ENCODE measurements at places on chromosomes 4 and X.
A peak's percentile ranks its signal among the peaks of the same experiment; 100 is the strongest.

DNA sequence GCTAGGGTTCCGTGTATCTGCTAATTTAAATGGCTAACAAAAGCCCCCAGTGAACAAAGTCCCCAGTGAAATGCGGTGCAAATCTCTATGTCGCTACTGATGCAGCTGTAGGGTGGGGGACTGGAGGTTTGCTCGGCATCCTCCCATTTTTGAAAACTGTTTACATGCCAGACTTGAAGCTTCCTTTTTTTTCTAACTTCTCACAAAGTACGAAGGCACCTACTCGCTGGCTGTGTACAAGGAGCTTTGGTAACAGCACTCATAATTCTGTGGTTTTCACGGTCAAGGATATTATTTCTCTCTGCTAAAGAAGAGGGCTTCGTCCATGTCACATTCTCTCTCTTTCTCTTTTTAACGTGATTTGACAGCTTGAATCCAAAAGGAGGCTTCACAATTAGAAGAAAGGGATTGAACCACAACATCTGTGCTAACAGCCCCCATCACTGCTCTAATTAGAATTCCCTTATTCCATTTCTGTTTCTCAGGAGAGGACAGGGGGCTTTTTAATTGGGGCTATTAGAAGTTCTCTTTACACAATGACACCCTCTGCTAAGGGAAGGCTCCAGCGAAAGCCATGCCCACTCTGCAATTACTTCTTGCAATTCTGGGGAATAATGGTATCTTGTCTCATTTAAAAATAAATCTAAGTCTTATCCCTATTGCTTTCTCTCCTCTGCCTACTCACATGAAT, 46.7 kb downstream of the TMEM156 start:
- DNase-seq: no peak

- DNase-seq: no peak
Measured at GRCh38 chrX:79477691-79478090, 110.6 kb upstream of the ITM2A start.

DNA sequence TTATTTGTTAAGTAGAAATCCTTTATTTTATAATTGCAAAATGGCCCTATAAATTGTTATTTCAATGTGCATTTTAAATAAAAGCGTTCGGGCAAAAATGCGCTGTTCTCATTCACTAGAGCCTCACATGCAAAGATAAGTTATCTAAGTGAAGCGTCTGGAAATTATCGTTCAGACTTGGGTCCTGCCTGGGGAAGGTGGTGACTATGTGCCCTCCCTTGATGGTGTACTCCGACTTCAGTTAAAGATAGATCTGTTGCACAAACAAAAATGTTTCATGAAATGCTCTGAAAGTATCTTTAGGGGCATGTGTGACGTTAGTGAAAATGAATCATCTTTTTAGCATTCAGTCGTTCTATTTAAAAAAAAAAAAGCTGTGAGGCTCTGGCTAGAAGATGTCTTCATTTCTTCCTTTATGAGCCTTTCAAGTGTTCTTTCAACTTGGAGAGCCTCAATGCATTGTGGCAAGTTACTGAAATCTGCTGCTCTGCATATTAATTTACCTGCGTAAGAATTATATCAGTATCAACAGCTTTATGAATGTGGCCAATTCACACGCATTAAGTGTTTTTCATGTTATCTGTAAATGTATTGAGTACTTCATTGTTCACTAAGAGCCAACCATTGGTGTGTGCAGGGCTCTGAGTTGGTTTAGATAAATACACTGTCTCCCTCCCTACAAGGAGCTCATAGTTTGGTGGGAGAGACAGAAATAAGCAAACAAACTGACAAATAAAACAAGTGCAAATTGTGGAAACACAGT, 83.0 kb downstream of the AFF1 start:
- DNase-seq: no peak

- no peak for DNase-seq
Measured at GRCh38 chr4:2722033-2722432, 34.1 kb downstream of the TNIP2 start.

GRCh38 chrX:130296743-130297142, 28.0 kb upstream of the ZNF280C start:
- DNase-seq: no peak

GRCh38 chr4:73839071-73839470, 2.6 kb downstream of the CXCL6 start:
- no peak for DNase-seq

DNA sequence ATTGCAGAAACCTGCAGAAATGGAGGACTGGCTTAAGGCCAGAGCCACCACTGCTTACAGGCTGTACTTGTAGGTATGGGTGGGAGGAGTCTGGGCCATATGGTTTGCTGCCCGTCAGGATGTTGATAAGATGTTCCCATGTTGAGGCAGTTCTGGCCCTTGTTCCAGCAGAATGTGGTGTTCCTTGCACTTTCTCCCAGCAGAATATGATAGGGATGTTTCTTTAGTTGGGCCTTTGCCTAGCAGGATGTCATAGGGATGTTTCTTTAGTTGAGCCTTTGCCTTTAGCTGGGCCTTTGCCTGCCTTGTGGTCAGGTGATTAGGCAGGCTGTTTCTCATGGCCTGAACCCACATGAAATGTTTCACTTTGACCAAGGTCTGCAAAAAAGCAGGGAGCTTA, 139.1 kb upstream of the PAQR3 start:
- DNase-seq: no peak

GRCh38 chr4:147560625-147561024, 56.6 kb upstream of the TMEM184C start:
- no peak for DNase-seq

DNA sequence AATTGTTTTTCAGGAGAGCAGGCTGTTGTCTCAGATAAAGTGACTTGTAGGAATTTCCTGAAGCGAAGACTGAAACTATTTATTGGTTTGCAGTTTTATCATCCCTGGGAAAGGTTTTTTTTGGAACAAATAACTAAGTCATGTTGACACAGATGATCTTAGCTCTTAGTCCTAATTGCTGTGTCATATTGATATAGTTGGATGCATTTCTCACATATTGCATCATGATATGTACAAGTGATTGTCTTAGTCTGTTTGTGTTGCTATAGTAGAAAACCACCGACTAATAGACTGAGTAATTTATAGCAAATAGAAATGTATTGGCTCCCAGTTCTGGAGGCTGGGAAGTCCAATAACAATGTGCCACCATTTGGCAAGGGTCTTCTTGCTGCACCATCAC, 397.5 kb upstream of the PPP1R2C start:
- no peak for DNase-seq

- no peak for DNase-seq
Measured at GRCh38 chrX:147900349-147900748, 11.4 kb upstream of the FMR1 start.

DNA sequence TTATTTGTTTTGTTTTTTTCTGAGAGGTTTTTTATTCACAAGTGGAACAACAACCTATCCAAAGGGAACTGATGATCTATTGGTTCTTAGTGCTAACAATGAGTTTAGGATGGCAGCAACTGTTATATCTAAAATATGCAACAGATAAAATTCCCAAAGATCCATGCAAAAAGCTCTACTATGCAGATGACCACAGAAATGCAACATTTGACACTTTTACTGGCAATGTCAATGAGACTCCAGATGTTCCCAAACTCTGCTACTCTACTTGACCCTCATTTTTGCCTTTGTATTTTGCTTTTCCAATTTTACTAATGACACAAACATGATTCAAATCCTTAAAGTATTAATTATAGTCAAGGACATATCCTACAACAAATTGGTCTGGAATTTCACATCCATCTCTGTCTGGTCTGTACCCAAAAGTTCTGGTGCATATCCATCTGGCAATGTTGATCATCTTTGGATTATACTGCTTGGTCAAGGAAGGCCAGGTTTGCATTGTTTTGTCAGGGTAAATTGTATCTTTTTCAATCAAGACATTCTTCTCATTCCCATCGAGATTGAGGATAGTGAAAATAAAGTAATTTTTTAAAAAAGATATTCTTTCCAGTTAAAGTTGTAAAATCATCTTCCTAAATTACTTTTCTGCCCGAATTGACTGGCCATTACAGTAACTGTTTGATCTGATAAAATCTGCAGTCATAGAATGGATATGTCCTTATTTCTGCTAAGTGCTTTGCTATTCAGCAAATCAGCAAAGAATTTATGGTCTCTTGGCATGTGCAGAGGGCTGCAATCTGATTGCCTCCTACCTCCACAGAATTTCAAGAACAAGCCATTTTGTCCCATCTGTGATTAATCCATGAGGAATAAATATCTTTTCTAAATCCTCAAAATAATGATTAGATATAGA, 73.6 kb downstream of the FGFBP1 start:
- no peak for DNase-seq

- DNase-seq: no peak
Measured at GRCh38 chrX:122119361-122119760, 1064.7 kb upstream of the GRIA3 start.

GRCh38 chrX:13028871-13029636, 15.4 kb downstream of the FAM9C start:
- DNase-seq: no peak

DNA sequence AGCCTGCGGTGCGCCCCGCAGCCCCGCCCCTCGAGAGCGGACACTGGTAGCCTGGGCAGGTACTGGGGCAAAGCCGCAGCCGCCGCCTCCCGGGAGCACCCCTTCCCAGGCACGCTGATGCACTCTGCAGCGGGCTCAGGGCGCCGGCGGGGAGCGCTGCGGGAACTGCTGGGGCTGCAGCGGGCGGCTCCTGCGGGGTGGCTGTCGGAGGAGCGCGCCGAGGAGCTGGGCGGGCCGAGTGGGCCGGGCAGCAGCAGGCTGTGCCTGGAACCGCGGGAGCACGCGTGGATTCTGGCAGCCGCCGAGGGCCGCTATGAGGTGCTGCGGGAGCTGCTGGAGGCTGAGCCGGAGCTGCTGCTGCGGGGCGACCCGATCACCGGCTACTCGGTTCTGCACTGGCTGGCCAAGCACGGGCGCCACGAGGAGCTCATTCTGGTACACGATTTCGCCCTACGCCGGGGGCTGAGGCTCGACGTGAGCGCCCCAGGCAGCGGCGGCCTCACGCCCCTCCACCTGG, 401 bp downstream of the SOWAHD start:
- DNase-seq: no peak

GRCh38 chr4:67465032-67465762, 80.1 kb downstream of the CENPC start:
- DNase-seq: no peak

- DNase-seq: no peak
Measured at GRCh38 chr4:152039023-152039481, 278.2 kb upstream of the GATB start.

GRCh38 chr4:6727081-6727942, 11.3 kb downstream of the BLOC1S4 start:
- DNase-seq: no peak

GRCh38 chr4:163588532-163588931, 94.0 kb downstream of the TMA16 start:
- no peak for DNase-seq

DNA sequence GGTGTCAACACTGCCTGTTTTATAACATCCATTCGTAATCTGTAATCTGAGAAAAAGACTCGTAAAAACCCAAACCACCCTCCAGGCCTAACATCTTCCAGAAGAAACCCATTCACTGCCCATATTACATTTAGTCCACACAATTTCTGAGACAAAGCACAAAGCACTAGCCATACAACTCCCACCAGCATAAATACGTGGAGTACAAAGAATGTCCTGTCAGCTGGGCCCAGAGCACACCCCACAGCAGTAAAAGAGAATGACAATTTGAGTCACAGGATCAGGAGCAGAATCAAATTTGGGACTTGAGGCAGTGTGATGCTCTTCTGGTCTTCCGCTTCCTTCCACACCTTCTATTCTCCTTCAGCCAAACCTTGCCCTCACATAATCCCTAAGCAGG, 6.8 kb downstream of the MECP2 start:
- no peak for DNase-seq

DNA sequence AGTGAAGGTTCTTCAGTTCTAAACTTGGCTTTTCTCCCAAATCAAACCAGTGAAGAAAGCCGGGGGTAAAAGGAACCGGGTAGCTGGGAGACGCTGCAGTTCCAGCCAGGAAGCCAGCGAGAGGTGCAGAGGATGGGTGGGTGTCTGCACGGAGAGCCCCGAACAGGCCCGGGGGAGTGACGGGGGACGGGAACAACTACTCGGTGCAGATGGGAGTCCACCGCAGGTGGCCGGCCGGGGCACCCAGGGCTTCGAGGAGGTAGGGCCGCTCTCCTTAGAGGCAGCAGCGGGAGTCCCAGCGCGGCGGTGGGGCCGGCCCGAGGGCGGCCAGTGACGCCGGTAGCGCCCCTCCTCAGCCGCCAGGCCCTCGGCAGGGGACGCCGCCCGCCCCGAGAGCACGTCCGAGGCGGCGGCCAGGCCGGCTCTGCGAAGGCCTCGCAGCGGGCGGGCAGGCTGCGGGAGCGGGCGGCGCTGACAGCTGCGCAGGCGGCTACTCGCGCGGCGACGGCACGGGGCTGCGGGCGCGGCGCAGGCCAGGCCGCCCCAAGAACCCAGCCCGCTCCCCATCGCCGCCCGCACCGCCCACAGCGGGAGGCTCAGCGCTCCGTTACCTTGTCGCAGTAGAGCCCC, 449 bp downstream of the FBXL5 start:
- peak; percentile 29 for DNase-seq

GRCh38 chrX:149652232-149652981, 20.8 kb upstream of the TMEM185A start:
- no peak for DNase-seq

DNA sequence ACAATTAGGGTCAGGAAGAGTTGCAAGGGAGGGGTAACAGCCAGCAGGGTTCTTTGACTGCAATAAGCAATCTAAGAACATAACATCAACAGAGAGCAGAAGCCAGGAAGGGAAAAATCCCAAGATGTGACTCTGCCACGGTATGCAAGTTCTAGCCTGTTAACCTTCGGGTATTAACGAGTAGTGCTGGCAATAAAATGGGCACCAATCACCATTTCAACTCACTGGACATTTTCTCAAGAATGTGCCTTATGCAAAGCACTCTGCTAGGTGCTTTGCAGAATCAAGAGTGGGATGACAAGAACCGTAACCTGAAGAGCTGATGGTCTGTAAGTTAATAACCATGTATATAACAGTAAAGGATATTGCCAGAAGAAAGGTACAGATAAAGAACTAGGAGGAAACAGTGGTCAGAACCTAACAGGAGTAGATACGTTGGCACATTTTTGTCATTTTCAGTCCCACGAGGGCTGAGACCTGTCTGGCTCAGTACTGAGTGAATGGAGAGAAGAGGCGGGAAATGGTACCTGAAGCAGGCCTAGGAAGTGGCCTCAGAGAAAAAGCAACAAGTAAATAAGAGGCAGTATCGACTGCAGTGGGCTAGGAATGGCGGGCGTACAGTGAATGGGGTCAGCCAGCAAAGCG, 2.7 kb downstream of the ELOVL6 start:
- DNase-seq: no peak

- DNase-seq: no peak
Measured at GRCh38 chr4:1693131-1693896, 9.2 kb upstream of the FAM53A start.

DNA sequence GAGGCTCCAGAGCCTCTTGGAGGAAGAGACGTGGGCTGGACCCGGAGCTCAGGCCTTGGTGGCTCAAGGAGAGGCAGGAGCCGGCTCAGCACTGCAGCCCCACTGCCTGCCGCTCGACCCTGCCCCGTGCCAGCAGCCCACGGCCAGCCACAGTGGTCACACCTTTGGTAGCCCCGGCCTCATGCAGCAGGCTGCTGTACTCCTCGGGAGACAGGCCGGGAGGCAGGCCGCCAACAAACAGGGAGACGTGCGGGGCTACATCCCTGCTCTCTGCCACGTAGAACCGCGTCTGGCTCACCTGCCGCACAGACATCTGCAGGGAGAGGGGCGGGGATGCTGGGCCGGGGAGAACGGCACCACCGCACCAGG, 7.6 kb downstream of the DGKQ start:
- DNase-seq: no peak

Measured in left renal pelvis (tissue), 4 donors.